Activated T-helper 9 cell treated with anti-CD3 and anti-CD28 coated beads, Interleukin-2, amount 50 U/mL, for 16 hours (primary cell): ENCODE measurements at places on chromosomes 16 and 17.

GRCh38 chr17:33210285-33210684, 82.8 kb downstream of the ASIC2 start:
- no peak for DNase-seq

- no peak for DNase-seq
Observed at GRCh38 chr16:427250-427649, 1.8 kb downstream of the RAB11FIP3 start.

- DNase-seq, result no peak
Observed at GRCh38 chr16:11160676-11161115, 95.3 kb downstream of the SOCS1 start.

DNA sequence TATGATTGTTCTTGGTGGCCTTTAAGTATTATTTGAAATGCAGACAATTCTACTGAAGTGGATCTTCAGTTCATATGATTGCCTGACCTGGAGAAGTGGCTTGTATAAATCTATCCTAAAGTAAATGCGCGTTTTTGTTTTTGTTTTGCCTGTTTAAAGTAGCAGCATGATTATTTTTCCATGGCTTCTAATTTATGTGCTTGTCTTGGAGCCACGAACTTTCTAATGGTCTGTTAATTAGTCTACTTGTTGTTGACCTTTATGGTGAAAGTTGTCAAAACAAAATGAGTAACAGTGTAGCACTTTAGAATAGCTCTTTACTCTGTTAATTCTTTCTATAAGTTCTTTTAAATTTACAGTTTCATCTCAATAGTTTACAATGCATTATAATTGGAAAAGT, 1.7 kb downstream of the PRKAR1A start:
- no peak for DNase-seq

GRCh38 chr16:4979736-4980660, 21.9 kb downstream of the SEC14L5 start:
- DNase-seq, result no peak

DNA sequence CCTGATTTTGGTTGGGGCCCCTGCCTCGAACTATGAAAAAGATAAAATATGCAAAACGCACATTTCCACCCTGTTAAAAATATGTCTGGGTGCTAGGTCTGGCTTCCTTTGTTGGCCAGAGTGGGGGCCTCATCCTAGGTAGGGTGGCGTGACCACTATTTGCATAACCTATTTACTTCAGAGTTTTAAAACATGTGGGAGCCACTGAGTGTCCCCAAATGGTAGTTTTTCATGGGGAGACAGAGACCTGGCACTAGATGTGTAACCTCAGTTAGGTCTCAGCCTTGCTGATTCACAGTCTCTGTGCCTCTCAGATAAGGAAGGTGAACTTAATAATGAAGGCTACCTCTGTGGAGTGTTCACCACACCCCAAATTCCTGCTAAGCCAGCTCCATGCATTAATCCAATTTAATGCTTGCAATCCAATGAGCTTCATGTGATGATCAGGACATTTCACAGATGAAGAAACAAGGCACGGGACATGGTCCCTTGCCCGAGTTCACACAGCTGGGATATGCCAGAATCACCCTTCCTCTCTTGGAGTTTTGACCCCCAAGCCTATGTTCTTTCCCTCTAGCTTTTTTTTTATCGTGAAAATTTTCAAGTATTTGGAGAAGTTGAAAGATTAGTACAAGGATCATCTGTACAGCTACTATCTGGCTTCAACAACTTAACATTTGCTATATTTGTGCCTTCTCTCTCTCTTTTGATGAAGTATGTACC, 103.4 kb downstream of the IRF8 start:
- no peak for DNase-seq

DNA sequence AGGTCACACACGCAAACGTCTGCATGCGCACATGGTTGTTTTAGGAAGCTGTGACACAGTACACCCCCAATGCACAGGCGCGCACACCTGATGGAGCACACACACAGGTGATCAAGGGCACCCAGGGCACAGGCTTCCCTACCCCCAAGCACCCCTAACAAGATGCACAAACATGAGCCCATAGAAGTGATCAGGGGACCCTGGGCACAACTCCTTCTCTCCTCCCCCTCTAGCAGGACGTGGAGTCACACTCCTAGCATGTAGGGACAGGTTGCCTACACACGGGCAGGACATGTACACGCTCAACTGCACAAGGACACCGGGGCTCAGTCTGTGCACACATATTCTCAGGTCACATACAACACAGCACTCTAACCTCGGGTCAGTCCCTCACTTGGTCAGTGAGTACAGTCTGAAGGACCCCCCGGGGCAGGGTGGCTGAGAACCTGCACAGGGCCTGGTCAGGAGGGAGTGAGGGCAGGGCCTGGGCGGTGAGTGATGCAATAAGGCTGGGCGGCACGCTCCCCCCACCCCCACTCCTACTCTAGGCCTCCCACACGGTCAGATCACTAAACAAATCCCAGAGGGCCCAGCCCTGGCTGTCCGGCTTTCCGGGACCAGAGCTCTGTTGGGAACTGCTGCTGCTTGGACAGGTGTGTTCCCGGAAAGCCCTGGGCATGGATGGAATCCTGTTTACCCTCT, 751 bp upstream of the DOC2B start:
- DNase-seq, result no peak

GRCh38 chr16:347203-347602, 5.3 kb downstream of the AXIN1 start:
- no peak for DNase-seq

- DNase-seq, result no peak
Observed at GRCh38 chr17:68100000-68100641, 64.6 kb downstream of the KPNA2 start.

GRCh38 chr16:20300312-20301097, 26.8 kb downstream of the GP2 start:
- peak; percentile 0 for DNase-seq

GRCh38 chr17:7841396-7841914, 7.4 kb downstream of the KDM6B start:
- DNase-seq, result peak; percentile 93

- DNase-seq, result no peak
Observed at GRCh38 chr17:75755205-75755901, 9.6 kb downstream of the GALK1 start.

DNA sequence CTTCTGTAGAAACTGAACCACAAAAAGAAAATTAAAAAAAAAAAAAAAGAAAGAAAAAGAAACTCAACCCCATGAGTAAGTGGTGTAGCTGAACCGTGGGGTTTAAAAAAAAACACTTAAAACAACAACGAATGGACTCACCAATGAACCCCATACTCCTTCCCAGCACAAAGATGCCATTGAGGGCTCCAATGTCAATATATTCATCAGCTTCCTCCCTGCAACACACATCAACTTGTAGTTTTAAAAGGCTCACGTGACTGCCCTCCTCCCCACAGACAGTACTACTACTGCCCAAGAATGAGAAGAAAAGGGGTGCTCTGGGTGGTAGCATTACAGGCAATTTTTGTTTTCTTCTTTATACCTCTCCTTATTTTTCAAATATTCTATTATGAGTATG, 3.3 kb upstream of the KLHL11 start:
- DNase-seq, result no peak
